Stimulated activated CD4-positive, alpha-beta T cell treated with anti-CD3 and anti-CD28 coated beads, Interleukin-1b, Interleukin-23, amount 100 ng/mL, for 48 hours (primary cell): ENCODE measurements at places on chromosomes 5 and 9.
A peak's percentile ranks its signal among the peaks of the same experiment; 100 is the strongest.

DNA sequence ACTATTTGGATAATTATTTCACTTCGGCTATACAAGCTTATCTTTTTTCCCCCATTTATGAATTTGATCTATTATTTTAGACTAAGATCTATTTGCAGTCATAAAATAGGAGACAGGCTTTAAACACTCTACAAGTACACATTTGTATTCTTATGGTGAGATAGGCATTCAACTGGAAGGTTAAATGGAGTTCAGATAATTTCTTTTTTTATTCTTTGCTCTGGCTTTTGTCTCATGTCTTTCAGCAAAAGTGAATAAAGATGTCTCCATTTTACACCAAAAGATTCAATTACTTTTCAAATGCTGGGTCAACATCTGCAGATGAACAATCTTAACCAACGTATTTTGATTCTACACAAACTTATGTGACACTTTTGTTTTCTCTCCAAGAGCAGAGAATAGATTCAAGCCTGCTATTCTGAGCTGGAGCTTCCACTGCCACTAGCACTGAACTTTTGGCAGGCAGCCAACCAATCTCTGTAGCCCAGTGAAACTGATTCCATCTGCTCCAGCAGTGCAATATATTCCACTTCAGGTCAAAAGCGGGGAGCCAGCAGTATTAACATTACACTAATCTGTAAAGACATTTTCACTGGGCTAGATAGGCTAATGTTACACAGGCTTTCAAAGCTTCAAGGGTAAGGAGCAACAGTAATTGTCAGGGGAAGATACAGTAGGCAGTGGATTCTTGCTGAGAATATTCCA lies 452.0 kb upstream of the ZNF608 start:
- no peak for DNase-seq

DNA sequence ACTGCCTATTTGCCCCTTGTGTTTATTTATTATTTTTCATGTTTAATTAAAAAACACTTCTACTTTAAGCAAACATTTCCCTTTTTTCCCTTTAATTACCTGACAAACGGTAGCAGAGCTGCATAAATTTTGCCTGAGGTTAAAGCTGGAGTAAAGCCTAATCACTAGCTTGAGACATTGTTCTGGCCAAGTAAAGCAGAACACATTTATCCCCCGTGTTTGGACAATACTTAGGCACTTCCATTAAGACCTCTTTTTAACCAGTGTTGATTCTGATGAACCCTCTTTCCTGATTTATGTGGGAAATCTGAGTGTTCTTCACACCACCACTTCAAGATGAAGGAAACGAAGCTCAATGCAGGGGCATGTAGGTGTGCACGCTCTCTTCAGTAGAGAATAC lies 54.5 kb downstream of the BNC2 start:
- no peak for DNase-seq

GRCh38 chr5:168137265-168137664 lies 154.2 kb upstream of the WWC1 start:
- no peak for DNase-seq

DNA sequence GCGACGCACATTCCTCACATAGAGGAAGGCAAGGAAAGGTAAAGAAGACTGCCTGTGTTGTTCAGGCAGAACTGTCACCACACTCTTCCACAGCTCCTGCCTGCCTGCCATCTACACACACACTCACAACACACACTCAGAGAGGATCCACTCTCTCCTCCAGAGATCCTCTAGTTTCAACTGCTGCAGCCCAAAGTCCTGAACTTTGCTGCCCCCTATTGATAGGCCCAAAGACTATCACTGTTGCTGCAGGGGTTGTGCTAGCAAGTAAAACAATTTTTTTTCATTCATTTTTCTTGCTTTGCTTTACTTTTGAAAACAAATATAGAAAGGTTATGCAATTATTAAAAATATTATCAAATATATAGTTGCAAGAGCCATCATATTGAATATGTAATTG lies 5.9 kb upstream of the CFAP90 start:
- peak; percentile 37 for DNase-seq

GRCh38 chr5:178349625-178350353 lies 117.2 kb upstream of the PHYKPL start:
- DNase-seq: no peak

- no peak for DNase-seq
Measured at GRCh38 chr5:152072091-152072490, 147.4 kb upstream of the GLRA1 start.

GRCh38 chr5:9278921-9279603 lies 266.8 kb downstream of the SEMA5A start:
- DNase-seq: no peak

GRCh38 chr9:112654282-112654681 lies 63.6 kb downstream of the INIP start:
- DNase-seq: no peak

- no peak for DNase-seq
Measured at GRCh38 chr5:57986761-57987341, 473.0 kb downstream of the PLK2 start.

- no peak for DNase-seq
Measured at GRCh38 chr5:173093606-173094005, 37.5 kb downstream of the CREBRF start.

GRCh38 chr9:2502760-2503159 lies 118.8 kb upstream of the VLDLR start:
- DNase-seq: no peak

- no peak for DNase-seq
Measured at GRCh38 chr9:137592767-137593166, 2.5 kb upstream of the ZMYND19 start.

GRCh38 chr5:6273090-6273735 lies 105.1 kb downstream of the MED10 start:
- no peak for DNase-seq

GRCh38 chr5:148853868-148854267 lies 27.5 kb downstream of the ADRB2 start:
- DNase-seq: no peak

DNA sequence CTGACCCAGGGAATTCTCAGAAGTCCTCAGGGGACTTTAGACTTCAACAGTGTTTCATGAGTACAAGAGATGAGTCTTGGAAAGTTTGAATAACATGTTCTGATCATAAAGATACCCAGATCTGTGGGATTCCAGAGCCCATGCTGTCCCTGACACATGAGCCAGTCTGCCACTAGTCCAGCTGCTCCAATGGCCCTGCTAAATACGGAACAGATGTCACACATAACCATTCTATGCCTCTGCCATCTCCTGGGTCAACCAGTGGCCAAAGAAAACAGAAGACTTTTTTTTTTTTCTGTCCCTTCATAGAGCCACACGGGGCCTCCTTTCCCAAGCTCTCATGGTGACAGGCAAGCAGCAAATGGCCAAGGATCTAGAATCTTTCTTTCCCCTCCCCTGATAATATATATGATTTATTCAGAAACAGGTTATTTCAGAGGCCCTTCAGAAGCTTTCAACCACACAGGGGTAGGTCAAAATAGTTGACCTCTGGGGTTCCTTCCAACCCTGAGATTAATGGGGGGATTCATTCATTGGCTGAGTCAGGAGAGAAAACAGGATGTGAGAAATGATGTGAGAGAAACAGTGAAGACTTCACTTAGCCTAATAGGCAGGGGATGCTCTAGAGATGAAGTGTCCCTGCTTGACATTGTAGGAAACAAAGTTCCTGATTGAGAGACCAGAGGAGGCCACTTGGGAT lies 367.7 kb downstream of the CDK5RAP2 start:
- DNase-seq: no peak

GRCh38 chr5:113344973-113345940 lies 89.5 kb downstream of the TSSK1B start:
- DNase-seq: no peak

DNA sequence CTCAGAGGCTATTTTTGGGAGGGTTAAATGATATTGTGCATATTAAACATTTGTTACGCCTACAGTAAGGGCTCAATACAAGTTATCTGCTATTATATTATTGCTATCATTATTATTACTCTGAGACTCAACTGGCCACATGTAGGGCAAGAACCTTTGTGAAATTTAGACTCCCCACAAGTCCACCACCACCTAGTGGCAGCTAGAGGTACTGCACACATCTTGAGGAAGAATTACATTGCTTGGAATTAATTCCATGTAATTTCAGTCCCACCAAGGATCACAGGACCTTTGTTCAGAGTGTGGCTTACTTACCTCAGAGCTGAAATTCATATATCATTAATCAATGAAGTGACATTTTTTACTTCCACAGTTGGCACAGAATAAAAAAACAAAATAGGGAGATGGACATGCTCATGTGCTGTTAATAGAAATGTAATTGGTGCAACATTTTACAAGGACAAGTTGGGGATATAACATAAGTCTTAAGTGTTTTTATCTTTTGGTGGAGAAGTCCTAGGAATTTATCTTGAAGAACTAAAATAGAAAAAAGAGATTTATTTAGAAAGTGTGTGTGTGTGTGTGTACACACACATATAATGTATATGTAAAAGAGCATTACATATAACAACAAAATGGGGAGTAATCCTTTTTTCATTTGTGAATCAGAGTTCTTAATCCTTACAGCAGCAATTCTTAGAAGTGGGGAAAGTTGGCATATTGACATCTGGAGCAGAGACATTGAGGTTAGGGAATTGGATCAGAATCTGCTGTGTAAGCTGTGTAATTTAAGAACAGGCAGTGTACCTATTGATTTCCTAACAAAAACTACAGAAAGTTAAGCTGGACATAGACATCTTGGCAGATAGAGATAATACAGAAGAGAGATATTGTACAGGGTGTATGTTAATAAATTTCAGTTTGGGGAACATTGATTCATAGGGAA lies 11.2 kb downstream of the MSANTD3 start:
- peak; percentile 55 for DNase-seq

DNA sequence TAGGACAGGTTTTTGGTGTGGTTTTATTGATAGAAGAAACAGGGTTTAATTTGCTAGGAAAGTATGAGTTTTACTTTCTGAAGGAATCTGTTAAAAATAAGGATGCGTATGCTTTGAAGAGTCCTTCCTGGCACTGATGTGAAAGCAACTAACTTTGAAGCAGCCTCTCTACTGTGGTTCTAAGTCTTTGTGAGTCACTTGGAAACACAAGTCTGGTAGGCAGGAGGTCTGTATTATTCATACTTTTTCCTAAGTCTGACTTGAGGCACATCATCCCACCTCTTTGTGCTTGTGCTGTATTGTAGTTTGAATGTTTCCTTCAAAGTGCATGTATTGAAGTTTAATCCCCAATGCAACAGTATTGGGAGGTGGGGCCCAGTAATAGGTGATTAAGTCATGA lies 129.0 kb downstream of the TAF11L14 start:
- DNase-seq: no peak

- DNase-seq: no peak
Measured at GRCh38 chr5:135505973-135506372, 29.8 kb downstream of the NEUROG1 start.

- no peak for DNase-seq
Measured at GRCh38 chr9:99021512-99021911, 77.8 kb downstream of the COL15A1 start.

DNA sequence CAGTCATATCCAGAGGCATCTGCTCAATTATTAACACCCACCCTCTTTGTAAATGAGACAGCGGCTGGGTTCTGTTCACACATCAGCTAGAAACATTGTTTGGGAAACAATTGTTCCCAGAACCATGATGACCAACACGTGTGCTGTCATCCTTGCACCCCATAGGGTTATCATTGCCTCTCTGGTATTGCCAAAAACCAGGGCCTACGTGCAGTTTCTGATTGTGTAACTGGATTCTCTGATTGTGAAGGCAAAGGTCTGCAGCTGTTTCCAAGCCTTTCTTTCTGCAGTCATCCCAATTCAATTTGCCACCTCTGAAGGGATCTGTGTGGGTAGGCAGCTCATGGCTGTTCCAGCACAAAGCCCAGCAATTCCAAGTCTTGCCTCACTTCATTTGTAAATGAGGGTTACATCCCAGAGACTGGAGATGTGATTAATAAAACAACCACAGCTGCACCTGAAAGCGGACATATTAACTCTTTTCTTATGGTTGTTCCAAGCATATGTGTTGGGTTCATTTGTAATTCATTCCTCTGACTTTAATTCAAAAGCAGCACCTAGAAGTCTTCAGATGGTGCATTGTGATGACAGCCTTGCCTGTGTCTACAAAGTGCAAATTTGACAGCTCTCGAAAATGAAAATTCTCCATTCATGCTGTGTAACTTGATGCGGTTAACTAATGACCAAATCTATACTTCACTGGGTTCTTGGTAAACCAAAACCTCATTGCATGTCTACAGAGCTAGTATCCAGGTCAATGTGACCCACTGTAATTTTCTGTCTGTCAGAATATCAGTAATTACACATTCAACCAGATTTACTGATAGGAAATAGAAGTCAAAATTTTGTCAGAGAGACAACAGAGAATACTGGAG lies 66.6 kb downstream of the YIPF5 start:
- DNase-seq: no peak

GRCh38 chr9:126745574-126746411 lies 59.0 kb upstream of the ZBTB43 start:
- no peak for DNase-seq

DNA sequence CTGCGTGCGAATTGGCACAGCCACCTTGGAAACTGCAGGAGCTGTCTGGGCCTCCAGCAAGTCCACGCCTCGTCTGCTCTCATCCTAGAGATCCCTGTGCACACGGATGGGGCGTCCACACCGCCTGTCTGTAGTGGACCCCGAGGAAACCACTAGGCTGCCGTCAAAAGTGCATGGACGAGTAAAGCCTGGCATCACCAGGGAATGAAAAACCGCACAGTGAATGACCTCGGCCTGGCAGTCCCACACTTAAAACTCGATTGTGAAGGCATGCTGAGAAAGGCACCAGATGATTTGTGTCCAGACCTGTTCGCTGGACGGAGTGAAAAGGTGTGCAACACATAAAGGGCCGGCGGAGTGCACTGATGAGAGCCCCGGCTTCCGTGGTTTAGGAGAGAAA lies 50.8 kb downstream of the MRPL36 start:
- no peak for DNase-seq

DNA sequence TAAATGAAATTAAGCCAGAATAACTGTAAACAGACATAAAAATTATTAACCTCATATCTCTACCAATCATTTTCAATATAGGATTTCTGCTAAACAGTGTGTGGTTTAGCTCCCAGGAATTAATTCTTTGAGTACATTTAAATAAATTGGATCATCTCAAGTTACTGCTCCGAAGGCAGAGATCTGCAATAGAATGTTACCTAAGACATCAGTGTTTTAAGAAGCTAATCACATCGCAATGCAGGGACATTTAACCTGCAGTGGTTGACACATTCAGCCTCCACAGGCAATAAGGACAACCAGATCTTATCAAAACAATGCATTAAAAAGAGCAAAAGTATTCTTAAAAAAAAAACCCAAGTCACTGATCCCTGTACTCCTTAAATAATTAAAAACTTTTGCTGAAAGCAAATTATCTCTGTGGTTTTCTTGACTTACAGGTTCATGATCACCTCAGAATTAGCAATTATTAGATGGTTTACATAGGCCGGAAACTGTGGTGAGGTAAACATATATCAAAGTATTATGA lies 45.7 kb downstream of the PRDM6 start:
- no peak for DNase-seq

DNA sequence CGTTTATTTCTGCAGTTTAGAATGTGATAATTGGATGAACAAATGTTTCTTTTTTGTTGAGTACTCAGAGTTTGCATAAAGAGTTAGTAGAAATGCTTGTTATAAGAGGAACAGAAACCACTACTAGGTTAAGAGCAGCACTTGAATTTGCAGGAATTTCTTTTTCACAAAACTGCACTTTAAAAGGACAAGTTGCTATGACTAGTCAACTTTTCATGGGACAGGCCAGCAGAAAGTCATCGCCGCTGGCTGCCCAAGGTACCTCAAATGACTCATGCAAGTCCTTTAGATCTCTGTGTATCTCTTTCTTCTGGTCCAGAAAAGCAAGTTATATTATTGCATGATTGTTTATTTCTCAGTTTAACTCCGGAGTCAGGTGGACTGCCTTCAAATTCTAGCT lies 97.3 kb upstream of the HMHB1 start:
- DNase-seq: no peak

- DNase-seq: no peak
Measured at GRCh38 chr5:54009357-54009756, 301.0 kb downstream of the ARL15 start.
